ENCODE measurements at places on chromosomes 7 and 10.
A peak's percentile ranks its signal among the peaks of the same experiment; 100 is the strongest.

DNA sequence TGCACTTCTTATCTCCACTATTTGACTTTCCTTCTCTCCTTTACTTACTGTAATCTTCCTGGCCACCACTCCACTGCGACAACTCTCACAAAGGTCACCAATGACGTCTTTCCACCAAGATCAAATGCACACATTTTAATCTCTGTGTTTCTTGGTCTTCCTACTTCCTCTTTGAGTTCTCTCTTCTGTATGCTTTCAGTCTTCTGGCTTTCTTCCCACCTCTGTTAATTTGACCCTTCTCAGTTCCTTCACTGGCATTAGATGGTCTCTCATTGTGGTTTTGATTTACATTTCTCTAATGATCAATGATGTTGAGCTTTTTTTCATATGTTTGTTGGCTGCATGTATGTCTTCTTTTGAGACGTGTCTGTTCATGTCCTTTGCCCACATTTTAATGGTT is 31.9 kb downstream of the FAM107B start:
- peak; percentile 81 for DNase-seq

DNA sequence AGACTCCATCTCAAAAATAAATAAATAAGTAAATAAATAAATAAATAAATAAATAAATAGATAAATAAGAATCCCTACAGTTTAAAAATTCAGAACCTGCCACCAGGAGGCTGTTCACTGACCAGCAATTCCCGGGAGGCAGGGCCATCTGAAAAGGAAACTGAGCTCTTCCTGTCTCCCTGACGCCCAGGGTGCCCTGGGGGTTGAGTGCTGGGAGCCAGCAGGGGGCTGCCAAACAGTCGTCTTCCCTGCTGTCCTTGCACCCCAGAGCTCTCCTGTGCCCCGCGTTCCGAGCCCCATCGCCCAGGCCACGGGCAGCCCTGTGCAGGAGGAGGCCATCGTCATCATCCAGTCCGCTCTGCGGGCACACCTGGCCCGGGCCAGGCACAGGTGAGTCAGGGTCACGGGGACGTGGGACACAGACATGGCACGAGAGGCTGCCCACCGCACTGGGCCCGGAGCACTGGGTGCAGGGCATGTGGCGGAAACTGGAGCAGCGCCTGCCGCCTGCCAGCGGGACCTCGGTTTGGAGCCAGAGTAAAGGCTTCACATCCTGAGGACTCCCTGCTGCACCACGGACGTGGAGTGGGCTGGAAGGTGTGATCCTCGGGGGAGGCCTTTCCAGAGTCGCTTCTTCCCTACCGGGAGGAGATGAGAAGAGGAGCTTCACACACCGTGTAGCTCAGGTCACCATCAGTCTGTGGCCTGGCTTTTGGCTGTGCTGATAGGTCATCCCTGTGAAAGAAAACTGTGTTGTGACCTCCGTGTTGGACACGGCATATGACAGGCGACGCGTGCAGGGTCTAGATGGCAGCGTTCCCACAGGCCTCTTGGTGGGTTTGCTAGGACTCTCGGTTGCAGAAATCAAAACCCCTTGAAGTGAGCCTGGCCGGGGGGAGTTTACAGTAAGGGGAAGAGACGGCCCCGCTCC is 25.9 kb upstream of the TTYH3 start:
- no peak for DNase-seq

DNA sequence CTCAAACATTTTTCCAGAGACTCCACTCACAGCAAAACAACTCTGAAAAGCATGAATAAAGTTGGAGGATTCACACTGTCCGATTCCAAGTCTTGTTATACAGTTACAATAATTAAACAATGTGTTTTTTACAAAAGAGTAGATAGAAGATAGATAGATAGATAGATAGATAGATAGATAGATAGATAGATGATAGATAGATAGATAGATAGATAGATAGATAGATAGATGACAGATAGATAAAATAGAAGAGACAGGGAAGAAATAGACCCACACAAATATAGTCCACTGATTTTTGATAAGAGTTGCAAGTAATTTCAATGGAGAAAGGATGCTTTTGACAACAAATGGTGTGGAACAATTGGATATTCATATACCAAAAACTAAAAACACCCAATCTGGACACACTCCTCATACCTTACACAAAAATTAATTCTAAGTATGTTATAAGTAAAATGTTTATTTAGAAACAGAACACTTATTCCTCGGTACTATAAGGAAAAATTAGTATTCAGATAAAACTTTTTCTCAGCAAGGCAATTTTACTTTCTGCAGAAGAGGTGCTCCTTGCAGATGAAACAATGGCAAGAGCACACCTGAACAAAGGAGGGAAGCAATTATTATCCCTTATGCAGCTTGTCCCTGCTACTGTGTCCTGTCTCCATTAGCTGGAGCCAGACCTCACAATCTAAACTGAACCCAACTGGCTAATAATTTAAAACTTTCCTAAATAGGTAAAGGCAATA is 5.7 kb upstream of the TAS2R39 start:
- DNase-seq = no peak

DNA sequence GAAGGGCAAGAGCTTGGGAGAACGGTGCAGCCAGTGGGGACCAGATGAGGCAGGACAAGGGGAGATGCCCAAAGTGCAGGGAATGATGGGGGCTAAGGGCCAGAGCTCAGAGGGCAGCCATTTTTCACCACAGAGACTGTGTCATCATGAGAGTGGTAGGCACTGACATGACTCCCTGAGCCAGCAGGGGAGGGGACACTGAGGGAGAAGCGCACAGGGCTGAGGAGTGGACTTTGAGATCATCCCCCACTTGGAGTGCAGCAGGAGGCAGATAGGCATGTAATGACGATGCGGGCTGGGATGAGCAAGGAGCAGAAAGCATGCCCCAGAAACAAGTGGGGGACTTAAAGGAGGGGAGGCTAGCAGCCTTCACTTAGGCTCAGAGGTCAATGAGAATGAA is 5.2 kb upstream of the SMKR1 start:
- no peak for DNase-seq

GRCh38 chr7:82413237-82413636 is 30.3 kb downstream of the CACNA2D1 start:
- DNase-seq = no peak

DNA sequence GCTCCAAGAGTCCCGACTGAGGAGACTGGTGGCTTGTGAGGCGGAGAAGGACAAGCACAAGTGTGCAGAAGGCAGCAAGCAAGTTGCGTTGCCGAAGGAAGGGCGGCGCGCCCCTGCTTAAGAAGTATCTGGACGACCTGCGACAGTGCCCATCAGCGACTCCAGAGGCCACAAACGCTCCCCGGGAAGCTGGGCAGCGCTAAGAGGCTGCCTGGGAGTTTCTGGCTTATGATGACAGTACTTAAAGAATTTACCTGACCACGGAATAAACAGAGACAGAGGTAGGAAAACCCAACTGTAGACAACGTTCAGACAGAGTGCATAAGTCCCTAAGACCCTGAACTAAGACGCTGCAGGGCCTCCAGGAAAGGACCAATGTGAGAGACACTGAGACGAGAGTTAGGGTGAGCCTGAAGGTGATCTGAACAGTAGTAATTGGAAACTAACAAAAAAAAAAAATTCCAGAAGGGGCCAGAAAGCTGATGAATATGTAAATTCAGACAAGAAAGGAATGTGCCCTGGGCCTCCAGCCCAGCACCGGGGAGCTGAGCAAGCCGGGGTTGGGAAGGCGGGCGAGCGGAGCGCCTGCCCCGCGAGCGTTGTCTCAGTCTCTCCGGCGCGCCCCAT is 1.0 kb downstream of the OSBPL3 start:
- DNase-seq = no peak

DNA sequence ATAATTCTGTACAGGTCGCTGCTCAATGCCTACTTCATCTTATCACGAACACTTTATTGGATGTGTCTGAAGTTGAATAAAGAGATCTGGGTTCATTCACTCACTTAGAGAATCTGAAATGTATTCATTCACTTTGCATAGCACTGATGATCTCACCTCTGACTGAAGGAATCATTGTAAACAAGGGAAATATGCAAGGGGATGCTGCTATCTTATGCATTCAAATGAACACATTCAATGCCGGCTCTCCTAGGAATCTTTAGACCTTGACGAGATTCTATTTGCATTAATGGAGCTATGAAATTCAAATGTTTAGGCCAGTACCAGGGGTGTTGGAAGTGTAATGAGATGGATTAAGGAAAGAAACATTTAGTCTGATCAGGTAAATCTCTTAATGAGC is 200.6 kb upstream of the COBL start:
- DNase-seq = no peak

- DNase-seq = no peak
These were observed 53.6 kb downstream of the PYROXD2 start for GRCh38 chr10:98361131-98362025.

DNA sequence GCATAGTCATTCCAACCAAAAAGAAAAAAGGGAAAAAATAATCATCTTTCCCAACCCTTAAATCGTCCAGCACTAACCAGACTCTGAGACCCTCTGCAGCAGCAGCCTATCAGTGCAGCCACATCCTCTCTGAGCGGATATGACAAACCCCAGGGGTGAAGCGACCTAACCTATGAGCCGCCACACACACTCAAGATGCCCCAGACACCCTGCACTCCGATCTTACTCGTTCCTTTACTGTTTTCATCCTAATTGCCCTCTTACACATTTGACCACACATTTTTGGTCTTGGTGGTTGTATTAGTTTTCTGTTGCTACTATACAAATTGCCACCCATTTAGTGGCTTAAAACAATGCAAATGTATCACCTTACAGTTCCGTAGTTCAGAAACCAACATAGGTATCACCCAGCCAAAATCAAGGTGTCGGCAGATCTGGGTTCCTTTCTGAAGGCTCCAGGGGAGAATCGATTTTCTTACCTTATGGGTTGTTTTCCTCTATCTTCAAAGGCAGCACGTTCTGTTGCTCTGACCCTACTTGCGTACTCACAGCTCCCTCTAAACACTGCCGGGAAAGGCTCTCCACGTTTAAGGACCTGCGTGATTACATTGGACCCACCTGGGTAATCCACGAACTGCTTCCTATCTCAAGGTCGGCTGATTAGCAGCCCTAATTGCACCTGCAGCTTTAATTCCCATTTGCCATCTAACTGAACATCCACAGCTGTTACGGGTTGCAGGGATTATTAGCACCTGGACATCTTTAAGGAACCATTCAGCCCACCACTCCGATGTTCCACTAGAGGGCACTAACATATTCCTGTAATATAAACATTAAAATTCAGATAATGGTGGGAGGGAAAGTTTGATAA is 37.3 kb upstream of the PRSS1 start:
- DNase-seq = peak; percentile 70

DNA sequence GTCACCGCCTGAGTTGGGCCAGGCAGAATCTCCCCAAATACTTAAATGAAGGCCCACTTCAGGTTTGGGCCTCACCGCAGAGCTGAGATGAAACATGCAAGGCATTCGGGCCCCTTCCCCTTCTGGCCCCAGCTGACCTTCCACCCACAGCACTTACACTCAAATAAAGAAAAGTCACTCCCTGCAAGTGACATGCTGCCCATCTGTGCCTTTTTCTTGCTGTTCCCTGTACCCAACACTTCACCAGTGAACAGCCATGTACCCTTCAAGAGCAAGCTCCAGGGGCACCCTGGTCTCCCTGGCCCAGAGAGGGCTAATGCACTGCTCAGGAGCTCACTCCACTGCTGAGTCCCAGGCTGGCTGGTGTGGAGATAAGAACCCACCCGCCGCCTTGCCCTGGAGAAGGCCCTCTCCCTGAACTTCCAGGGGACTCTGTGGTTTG is 40.7 kb downstream of the ZCCHC24 start:
- no peak for DNase-seq

- no peak for DNase-seq
These were observed 136.2 kb upstream of the KCNMA1 start for GRCh38 chr10:77773631-77774426.

DNA sequence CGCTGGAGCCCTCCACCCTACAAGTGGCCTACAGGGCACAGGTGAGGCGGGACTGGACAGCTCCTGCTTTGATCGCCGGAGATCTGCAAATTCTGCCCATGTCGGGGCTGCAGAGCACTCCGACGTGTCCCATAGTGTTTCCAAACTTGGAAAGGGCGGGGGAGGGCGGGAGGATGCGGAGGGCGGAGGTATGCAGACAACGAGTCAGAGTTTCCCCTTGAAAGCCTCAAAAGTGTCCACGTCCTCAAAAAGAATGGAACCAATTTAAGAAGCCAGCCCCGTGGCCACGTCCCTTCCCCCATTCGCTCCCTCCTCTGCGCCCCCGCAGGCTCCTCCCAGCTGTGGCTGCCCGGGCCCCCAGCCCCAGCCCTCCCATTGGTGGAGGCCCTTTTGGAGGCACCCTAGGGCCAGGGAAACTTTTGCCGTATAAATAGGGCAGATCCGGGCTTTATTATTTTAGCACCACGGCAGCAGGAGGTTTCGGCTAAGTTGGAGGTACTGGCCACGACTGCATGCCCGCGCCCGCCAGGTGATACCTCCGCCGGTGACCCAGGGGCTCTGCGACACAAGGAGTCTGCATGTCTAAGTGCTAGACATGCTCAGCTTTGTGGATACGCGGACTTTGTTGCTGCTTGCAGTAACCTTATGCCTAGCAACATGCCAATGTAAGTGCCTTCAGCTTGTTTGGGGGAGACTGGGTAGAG is at the start of gene COL1A2:
Gene COL1A2 (plus strand): TSS at position 459 of the 704 bp plus-strand sequence. CDS start 137 bp downstream, at position 596.
- no peak for DNase-seq

GRCh38 chr10:118754229-118754555 is 578 bp downstream of the CACUL1 start:
- DNase-seq = peak; percentile 47

DNA sequence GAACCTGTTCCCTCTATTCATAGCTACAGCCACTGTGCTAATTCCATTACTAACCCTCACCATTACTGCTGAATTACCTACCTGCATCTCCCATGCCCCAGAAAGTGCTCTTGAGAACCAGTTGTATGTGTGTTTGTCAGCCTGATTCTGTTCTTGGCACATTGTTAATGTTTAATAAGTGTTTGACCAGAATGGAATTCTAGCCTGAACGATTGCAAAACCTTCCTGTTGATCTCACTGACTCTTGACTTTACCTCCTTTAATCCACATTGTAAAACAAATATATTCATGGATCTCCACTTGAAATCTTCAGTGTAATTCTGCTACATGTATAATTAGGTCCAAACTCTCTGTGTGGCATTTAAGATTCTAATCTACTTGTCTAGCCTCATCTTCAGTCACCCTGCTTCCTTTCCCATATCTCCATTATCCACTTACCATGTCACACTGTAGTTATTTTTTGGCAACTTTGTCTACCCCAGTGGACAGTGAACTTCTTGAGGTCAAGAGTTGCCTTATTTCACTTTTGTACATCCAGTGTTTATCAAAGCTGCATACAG is 4.9 kb downstream of the ZNF277 start:
- DNase-seq = no peak

DNA sequence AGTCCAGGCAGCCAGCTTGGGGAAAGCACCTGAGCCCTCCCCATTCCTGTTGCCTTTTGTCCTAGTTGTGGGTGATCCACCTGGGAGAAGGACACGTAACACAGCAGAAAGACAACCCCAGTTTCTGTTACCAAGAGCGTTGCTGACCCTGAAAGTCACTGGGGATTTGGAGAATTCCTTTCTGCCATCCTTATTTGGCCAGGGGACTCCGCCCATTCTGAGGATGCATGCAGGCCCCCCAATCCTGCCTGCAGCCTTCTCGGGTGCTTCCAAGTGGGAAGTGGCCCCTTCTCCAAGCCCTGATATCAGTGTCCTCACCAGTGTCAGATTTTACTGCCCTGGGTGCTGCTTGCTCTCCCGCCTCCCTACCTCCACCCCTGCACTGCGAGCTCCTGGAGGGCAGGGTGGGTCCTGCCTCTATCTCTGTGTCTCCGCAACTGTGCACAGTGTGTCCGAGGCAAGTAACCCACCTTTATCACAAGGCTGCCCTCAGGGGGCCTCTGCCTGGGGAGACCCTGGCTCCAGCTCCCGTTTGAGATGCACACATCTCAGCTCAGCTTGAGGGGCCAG is 9.2 kb upstream of the ADCY1 start:
- no peak for DNase-seq
